ENCODE measurements at places on chromosomes 12 and 14. TPM values are rescaled to one million over a fixed set of nuclear protein-coding genes. Genes with fewer than 3 reads are reported as not detected.

GRCh38 chr12:120847814-120848213 lies 56.3 kb downstream of the SPPL3 start:
- no peak for DNase-seq

CCER1 gene
- total RNA-seq: not detected

DNA sequence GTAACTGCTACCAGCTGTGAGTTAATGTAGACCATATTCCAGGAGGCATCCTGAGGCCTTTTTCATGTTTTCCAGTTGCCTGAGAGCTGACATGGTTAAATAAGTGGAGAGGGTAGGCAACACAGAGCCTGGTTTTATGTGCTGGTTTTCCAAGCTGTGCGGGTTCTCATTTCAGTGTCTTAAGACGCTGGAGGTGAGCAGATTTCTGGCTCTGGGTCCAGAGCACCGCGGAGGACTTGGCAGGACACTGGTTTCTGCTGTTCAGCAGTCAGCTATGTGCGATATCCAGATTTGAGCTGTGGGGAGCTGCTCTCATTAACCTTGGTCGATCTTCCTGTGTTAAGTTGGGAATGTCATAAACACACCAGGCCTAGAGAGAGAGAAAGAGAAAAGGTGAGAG lies 680.8 kb downstream of the BCL11B start:
- no peak for DNase-seq

DNA sequence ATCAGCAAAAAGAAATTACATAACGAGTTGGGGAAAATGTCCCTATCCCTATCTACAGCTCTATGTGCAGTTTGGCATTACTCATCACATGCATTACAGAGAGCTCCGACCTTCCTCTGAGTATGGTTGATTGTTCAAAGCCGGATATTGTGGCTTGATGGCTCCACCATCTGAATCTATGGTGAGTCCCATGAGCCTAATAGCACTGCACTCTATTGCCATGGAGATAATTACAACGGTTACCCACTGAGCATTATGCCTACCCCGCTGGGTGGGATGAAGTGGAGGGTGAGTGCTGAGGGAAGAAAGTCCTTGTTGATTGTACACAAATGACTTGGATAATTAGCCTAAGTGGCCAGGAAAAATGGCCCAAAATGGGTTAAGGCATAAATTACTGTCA lies 800.5 kb downstream of the NRXN3 start:
- DNase-seq: no peak

DNA sequence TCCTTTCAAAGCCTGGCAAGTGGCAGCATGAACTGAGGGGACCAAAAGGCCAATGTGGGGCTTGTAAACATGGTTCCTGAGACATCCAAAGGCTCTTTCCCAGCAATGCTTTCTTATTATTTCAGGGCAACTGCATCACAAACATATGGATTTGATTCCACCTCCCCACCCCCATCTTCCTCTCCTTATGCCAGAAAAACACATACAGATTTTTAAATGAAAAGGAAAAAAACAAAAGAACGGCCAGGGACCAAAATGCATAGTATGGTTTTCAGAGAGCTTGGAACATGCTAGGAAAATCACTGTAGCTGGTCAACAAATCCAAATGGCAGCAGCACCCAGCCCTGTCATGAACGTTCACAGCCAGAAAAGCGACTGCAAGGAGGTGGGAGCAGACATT lies 167.6 kb downstream of the ANO2 start:
- DNase-seq: no peak

MYF6 gene
- 0.14 TPM for total RNA-seq

DNA sequence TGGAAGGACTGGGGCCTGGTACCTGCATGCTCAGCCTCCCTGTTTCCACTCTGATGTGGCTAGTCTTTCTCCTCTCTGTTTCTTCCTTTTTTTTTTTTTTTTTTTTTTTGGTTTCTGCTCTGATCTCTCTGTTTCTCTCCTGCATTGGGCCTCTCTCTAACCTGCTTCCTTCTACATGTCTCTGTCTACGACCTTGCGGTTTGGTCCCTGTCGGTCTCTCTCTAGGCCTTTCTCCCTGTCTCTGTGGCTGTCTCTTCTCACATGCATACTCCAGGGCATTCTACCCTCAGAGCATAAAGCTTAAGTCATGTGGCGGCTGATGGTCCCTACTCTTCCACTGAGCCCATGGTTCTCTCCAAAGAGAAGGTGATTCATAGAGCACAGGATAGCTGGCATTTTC lies 1096.6 kb downstream of the BCL11B start:
- DNase-seq: no peak

LGMN gene
- 63.5 TPM for total RNA-seq

GRCh38 chr12:64791036-64791435 lies 31.8 kb upstream of the GNS start:
- DNase-seq: no peak

DNA sequence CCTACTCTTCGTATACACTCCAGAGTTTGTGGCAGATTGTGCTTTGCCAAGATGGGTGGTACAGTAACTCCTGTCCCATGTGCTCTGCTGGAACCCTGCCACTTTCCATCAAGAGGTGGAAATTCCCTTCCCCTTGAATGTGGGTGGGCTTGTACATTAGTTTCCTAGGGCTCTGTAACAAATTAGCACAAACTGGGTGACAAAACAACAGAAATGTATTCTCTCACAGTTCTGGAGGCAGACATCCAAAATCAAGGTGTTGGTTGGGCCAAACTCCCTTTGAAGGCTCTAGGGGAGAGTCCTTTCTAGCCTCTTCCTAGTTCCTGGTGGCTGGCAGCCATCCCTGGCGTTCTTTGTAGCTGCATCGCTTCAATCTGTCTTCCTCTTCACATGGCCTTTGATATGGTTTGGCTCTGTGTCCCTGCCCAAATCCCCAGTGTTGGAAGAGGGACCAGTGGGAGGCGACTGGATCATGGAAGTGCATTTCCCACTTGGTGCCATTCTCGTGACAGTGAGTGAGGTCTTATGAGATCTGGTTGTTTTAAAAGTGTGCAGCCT lies 117.5 kb downstream of the VRK1 start:
- DNase-seq: no peak

DNA sequence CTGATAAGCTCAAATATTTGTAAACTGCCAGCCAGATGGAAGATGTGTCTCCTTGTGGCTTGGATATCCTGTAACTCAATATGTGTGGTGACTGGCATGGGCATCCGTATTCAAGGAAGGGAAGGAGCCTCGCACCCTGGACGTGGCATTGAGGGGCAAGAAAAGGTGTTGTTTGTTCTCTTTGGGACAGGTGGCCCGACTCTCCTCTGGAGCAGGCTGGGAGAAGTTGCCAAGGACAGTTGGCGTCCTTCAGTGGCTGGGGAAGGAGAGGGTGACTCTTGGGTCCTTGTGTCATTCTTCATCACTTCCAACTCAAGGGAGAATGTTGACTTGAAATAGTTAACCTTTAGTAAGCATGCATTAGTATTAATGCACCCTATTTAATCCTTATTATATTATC lies 39.6 kb downstream of the CACNA1C start:
- DNase-seq: no peak

KRT79 gene
- total RNA-seq: not detected

DNA sequence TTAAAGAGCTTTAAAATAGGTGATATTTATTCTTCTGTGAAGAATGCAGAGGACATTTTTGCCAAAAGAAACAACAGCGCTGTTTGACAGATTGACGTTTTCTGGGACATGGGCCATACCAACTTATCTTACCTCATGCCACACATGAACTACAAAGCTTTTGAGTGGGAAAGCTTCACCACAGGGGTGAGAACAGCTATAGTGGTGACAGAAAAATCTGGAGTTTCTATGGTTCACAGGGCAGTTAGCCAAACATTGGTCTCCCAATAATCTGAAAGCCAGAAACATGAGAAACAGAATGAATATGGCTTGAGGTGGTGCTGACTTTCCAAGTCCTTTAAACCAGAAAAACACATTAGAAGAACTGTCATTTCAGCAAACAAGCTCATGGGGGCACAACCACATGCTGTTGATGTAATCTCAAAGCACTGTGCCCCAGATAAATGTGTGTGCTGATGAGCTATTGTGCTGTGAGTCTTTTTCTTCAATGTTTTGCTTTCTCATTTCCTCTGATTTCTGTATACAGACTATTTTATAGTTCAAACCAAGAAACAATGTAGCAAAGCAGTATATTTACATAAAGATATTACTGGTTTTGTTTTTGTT lies 905.4 kb downstream of the SLC16A7 start:
- DNase-seq: no peak

AQP6 gene
- total RNA-seq: not detected

GRCh38 chr12:480831-481816 lies 21.4 kb downstream of the B4GALNT3 start:
- DNase-seq: no peak

DNA sequence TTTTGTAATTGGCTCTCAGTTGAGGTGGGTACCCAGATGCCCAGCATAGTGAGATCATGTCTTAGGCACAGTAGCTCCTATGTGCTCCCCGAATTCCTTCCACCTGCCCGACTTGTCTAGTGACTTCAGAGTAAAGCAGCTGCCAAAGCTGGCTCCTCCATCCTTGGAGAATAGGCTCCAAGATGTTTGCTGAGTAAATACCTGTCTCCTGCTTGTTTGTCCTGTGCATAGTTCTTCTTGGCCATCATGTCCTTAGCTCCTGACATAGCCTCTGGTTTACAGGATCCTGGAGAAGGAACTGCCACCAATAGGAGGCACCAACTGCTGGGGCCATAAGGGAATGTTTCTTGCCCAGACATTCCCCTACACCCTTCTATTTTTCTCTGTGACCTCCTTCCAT lies 52.6 kb upstream of the CISTR start:
- no peak for DNase-seq

RIPK3 gene
- total RNA-seq: 6.4 TPM

DNA sequence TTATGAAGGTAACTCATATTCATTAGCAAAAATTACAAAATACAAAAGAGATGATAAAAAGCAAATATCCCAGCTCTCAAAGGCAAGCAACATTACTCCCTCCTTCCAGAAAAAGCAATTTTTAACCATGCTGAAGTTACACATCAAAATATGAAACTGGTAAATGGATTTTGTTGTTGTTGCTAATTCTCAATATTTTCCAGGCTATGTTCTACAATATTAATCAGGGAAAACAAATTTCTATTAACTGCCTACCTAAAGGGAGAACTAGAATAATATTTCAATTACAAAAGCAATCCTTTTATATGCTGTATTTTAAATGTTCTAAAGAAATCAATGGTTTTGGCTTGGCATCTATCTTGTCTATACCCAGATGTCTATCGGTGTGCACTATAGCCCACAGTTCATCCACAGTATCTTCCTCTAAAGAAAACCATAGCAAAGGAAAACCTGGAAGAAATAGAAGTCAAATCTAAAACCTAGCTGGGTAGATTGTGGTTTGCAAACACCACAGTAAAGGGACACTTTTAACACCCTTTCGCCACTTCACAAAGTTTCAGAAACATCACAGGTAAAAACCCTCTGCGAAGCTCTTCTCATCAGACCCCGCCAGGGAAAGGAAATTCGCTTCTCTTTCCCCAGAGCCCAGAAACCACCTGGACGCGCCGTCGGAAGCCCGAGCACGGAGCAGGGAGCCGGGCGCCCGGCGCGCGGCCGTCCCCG lies 32.0 kb downstream of the TC2N start:
- DNase-seq: no peak

DNA sequence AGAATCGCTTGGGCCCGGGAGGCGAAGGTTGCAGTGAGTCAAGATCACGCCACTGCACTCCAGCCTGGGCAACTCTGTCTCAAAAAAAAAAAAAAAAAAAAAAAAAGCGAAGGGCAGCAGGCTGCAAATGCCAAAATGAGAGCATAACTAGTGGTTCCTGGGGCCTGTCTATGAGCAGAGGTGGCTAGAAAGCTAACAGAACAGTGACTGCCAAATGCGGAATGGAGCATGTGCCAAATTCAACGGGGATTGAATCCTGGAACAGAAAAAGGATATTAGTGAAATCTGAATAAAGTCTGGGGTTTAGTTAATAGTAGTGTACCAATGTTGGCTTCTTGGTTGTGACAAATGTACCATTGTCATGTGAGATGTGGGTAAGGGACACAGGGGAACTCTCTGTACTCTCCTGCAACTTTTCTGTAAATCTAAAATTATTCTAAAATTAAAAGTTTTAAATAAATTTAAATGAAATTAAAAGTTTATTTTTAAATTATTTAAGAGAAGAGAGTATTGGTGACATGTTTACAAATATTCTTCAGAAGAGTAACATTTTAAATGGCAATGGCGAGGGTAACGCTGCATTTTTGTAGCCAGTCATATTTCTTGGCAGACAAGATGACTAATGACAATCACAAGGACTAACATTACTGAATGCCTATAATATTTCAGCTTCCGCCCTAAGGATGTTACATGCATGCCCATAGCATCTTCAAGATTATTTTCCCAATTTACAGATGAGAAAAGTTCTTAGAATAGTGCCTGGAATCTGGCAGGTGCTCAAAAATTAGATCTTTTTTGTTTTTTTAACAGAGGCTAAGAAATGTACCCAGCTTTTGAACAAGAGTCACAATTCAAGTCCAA lies 28.9 kb upstream of the NUDT4 start:
- DNase-seq: no peak

DNA sequence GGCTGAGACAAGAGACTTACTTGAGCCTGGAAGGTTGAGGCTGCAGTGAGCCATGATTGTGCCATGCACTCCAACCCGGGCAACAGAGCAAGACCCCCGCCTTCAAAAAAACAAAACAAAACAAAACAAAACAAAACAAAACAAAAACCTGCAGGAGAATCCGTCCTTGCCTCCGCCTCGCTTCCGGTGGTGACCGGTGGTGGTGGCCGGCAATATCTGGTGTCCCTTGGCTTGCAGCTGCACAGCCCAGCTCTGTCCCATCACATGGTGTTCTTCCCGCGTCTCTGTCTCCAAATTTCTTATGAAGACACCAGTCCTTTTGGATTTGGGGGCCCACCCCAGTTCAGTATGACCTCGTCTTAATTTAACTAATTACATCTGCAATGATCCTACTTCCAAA lies 10.0 kb downstream of the SMIM41 start:
- no peak for DNase-seq

GPR68 gene
- total RNA-seq: 1.8 TPM

GRCh38 chr14:85533023-85533860 lies 3.3 kb downstream of the FLRT2 start:
- DNase-seq: no peak

GRCh38 chr12:98416845-98417244 lies 98.5 kb upstream of the TMPO start:
- DNase-seq: no peak

DNA sequence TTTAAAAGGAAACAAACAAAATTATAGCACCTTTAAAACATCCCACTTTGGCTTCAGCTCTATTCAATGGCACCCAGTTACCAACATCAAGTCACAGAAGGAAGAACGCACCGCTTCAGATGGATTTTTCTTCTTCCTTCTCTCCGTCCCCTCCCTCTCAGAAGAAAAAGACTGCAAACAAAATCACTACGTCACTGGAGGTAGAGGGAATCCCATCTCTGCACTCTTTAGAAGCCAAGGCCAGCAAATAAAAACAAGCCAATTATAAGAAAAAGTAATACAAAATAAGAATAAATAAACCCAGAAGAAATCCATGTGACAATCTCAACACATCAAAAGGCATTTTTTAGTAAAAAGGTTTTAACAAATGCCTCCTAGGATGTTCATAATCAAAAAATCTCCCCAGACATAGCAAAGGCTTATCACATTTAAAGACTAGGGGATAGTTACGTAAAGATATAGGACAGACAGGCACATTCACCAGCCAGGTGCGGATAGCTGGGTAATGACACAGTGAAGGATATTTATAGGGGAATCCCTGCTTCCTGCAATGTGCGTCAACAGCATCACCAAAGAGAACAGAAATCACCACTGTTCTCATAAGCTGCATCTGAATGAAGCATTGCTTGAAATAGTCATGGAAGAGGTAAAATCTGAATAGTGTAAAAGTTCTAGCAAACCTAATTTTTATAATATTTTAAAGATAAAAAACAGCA lies 89.4 kb downstream of the R3HDM2 start:
- DNase-seq: no peak

Data from epithelial cell of proximal tubule (primary cell).